ENCODE measurements at places on chromosomes 5 and 9.

DNA sequence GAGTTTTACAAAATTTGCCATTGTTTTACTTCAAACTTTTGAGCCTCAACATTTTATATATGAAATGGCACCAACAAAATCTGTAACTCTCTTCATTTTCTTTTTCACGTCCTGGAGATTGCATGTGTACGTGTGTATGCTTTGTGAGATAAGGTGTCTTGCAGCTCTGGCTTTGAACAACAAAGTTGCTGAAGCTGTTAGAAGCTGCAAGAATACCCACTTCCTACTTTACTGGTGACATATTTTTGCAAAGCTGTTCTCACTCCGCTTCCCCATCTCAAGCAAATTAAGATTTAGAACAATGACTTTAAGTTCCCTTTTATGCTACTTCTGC, 41.8 kb downstream of the FYB1 start:
- no peak for DNase-seq

DNA sequence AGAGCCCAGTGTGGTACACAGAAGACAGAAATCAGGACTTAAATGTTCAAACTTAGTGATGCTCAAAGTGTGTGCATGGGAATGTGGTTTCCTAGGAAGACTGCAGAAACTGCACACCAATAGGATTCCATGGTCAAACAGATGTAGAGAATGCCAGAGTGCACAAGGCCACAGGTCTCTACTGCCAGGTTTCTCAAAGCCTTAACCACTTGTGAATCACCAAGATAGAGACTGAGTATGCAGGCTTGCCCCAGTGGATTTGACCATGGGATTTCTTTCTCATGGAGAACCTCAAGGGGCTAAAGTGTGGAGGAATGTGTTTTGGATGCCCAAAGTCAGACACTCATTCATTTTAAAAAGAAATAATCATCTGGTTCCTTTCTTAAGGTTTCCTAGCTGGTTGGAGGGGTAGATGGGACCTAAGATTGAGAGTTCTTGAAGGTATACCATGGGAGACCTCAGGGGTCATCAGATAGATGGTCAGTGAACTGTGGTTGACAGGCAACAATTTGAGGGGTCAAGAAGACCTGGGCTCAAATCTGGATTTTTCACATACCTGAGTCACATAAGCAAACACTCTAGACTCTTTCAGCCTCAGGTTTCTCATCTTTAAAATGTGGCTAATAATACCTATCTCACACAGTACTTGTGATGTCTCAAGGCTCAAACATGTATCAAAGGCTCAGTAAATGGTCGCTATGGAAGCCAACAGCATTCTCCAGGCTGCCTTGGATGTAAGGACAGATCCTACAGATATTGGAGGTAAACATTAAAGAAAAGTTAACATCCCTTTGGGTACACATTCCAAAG, 81.1 kb downstream of the BOD1 start:
- DNase-seq = no peak

- DNase-seq = no peak
These were observed 19.9 kb downstream of the CDC26 start for GRCh38 chr9:113255438-113255837.

DNA sequence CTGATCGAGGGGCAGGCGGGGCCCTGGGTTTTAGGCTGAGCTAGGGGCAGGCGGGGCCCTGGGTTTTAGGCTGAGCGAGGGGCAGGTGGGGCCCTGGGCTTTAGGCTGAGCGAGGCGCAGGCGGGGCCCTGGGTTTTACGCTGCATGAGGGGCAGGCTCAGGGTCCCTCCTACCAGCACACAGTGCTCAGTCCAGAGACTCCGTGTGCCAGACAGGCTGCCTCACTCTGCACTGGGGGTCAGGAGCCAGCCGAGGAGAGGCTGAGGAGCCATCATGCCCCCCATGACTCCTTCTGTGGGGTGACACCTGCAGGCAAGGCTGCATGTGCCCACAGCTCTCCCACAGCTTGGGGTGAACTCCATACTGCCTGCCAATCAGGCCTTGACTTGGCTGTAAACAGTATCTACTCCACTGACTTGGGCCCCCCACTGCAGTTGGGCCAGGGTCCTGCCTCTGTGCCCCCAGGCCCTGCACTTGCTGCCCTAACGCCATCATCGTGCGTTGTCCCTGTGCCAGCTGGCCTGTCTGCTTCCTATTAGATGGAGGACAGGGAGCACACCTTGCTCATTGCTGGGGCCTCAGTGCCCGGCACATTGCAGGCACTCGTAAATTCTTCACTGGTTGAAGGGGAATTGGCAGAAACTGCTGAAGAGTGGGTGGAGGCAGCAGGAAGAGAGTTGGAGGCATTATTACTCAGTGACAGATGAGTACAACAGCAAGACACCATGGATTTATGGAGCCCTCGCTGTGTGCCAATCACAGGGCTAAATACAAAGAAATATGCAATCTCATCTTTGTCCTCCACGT, 78.6 kb downstream of the AMBP start:
- DNase-seq = no peak

DNA sequence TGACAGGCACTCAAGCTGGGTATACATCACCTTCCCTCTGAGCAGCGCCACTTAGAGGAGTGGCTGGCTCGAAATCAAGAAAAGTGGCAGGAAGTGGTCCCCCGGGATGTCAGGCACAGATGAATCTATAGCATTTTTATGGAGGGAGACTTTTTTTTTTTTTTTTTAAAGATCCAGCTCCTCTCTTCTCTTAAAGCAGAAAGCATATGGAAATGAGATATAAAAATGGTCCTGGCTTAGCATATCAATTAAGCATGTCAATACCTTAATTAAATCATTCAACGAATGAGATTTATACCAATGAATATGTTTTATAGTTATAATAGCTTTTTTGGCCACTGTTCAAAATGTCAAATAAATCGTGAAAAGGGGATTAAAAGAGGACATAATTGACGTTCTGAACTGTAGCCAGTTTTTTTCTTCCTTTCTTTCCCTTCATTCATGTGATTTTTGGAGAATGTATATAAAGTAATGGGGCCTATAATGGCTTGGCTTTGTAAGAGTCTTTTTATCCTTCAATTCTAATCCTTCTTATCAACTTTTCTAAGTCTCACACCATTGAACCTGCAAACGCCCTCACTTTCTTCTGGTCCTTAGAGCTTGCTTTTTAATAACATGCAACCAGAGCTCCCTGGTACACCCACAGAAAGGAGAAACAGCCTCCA, 319.2 kb upstream of the PANK3 start:
- DNase-seq = no peak

DNA sequence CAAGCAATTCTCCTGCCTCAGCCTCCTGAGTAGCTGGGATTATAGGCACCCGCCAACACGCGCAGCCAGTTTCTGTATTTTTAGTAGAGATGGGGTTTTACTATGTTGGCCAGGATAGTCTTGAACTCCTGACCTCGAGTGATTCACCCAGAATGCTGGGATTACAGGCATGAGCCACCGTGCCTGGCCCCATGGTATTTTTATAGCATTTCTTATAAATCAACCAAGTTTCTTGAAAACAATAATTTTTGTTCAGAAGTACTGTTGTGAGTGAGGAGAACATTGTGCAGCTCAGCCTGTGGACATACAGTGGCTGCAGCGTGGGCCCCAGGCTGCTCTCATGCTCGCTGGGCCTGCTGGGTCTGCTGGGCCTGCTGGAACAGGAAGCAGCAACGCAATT, 45.3 kb downstream of the MAP1B start:
- no peak for DNase-seq

- no peak for DNase-seq
These were observed 47.9 kb downstream of the ADGRV1 start for GRCh38 chr5:90606539-90606938.

DNA sequence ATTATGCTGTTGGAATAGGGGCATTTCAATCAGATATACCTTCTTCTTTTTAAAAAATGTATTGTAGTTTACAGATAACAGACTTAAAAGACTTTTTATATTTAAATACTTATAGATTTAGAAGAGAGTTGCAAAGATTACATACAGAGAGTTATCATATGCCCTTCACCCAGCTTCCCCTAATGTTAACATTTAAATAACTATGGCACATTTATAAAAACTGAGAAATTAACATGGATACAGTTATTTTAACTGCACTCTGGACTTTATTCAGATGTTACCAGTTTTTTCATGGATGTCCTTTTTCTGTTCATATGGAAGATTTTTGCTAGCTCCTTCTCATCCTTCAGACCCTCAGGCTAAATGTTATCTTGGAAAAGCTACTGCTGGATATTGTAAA, 123.2 kb downstream of the DOCK2 start:
- no peak for DNase-seq

DNA sequence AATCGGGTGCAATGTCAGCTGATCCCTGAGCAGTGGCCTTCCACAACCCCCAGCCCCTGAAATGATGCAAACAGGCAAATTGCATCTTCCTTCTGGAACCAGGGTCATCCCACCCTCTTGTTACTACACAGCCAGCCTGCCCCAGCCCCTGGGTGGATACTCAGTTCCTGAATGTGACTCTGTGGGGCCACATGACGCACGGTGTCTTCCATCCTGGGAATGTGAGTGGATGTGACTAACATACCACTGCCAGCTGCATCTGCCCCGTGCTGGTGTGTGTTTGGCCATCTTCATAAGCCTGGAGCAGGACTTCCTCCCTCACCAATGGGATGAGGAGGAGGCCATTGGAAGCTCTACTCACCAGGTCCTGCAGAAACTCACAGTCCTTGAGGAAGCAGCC, 257.9 kb upstream of the ADAMTS16 start:
- DNase-seq = no peak

DNA sequence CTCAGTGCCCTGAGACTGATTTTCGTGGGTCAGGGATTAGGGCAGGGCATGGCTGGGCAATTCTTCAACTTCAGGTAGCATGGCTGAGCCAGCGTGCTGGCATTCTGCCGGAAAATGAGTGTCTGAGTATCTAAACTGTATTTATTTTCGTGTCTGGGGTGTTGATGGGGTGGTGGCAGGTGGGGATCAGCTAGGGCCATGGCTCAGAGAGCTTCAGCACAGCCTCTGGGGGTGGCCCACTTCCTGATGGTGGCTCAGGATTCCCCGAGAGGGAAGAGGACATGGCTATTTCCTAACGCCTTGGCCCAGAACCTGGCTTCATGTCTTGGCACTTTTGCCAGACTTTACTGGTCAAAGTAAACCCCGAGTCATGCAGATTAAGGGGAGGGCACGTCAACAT, 260.5 kb downstream of the GADD45G start:
- DNase-seq = no peak

GRCh38 chr9:78369639-78370219, 72.8 kb downstream of the PSAT1 start:
- DNase-seq = peak; percentile 58

DNA sequence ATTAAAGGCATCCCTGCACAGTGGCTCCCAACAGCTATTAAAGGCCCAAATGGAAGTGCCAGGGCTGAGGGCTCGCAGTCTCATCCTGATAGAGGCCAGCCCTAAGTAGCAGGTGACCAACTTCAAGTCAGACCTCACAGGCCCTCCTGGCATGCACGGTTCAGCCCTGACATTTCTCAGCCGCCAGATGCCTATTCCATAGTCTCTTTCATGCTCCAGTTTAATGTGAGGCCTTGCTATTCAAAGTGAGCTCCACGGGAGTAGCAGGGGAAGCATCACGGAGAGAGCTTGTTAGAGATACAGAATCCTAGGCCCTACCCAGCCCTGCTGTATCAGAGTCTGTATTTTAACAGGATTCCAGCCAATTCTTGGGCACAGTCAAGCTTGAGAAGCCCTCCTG, 11.1 kb downstream of the LHFPL2 start:
- DNase-seq = no peak

- DNase-seq = no peak
These were observed 297.7 kb upstream of the EFNA5 start for GRCh38 chr5:107968406-107968843.

- DNase-seq = no peak
These were observed 93.4 kb downstream of the SIL1 start for GRCh38 chr5:139104577-139105276.

DNA sequence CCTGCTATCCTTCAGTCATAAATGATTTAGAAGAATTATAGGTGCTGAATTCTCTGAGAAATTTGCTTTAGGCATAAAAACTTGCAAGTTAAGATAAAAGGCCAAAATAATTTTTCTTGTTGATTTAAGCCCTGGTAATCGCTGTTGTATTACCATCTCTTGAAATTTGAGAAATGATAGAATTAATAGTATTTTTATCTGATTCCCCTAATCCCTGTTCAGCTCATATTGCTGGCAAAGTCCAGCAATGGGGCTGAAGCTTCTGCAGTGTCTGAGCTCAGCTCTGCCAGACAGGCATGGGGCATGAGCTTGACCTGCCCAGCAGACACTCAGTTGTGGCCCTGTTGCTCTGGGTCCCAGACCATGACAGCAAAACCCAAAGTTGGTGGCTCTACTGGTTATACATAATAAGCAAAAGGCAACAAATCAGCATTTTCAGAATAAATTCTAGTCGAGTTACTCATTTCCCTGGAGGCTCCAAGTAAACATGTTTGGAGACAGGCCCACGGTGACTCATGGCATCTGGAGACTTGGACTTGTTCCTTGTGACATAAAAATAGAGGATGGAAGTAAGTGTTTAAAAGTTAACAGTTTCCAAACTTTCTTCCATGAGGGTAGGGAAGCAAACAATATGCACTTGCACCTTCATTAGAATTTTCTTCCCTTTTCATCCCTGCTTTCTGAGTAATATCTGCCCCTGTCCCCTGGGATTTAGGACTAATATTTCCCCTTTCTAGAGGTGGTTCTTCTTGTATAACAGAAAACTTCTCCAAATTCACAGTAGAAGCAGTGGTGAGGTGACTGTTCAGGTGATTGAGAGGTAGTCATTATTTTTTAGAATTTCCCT, 60.2 kb upstream of the SLC2A8 start:
- no peak for DNase-seq

- no peak for DNase-seq
These were observed 5.5 kb downstream of the NKX2-5 start for GRCh38 chr5:173229382-173229959.

- no peak for DNase-seq
These were observed 97.7 kb downstream of the IQGAP2 start for GRCh38 chr5:76500633-76501393.

- no peak for DNase-seq
These were observed 18.9 kb upstream of the DUSP1 start for GRCh38 chr5:172789687-172790495.

GRCh38 chr5:9046756-9047481, 499.0 kb downstream of the SEMA5A start:
- no peak for DNase-seq

- DNase-seq = no peak
These were observed 105.5 kb upstream of the ERCC6L2 start for GRCh38 chr9:95769909-95770433.

DNA sequence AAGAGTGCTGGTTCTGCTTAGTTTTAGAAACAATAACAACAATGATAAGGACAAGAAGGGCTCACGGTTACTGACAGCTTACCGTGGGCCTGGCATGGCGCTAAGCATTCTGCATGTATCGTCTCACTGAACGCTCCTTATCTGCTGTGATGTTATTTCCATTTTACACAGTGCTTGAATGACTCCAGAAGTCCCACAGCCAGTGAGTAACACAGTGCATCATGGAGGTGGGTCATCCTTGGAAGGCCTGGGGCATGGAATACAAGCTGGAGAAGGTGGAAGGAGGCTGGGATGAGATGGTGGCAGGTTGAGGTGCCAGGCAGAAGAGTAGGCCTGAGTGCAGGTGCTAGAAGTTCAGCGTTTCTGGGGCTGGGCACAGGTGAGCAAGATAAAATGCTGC, 36.5 kb upstream of the FAT2 start:
- no peak for DNase-seq

Measured in stimulated activated CD4-positive, alpha-beta T cell treated with anti-CD3 and anti-CD28 coated beads, Interleukin-2, amount 100 ng/mL, for 24 hours (primary cell).